ENCODE measurements at places on chromosomes 13 and 19.

GRCh38 chr19:15583346-15583745 is 31.7 kb upstream of the CYP4F8 start:
- no peak for DNase-seq

DNA sequence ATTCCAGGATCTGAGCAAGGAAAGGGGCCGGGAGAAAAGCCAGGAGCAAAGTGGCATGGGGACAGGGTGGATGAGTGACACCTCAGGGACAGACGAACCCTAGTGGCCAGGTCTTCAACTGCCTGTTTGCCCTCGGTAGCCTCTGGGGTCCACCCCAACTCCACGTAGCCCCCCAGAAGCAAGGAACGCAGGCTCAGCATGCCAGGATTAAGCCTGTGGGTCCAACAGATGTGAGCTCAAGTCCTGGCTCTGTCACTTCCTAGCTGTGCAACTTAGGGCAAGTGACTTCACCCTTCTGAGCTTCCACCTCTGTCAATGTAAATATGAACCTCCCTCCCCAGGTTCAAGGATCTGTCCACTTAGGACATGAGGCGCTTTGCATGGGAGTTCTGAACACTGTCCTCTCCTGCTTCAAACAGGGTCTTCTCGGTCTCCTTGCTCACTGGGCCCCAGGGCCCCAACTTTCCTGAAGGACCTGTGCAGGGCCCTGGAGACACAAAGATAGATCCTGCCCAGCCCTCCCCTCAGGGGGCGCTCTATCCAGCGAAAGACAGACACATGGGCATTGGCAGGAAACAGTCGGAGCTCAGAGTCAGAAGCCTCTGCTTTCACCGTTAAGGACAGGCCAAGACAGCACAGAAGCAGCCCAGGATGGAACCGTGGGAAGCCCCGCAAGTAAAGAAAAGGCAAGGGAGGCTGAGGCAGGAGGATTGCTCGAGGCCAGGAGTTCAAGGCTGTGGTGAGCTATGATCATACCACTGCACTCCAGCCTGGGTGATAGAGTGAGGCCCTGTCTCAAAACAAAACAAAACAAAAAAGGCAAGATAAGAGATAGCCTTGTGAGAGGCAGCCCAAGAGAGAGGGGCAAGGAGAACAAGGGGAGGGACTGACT is 13.2 kb downstream of the SYDE1 start:
- DNase-seq = no peak

DNA sequence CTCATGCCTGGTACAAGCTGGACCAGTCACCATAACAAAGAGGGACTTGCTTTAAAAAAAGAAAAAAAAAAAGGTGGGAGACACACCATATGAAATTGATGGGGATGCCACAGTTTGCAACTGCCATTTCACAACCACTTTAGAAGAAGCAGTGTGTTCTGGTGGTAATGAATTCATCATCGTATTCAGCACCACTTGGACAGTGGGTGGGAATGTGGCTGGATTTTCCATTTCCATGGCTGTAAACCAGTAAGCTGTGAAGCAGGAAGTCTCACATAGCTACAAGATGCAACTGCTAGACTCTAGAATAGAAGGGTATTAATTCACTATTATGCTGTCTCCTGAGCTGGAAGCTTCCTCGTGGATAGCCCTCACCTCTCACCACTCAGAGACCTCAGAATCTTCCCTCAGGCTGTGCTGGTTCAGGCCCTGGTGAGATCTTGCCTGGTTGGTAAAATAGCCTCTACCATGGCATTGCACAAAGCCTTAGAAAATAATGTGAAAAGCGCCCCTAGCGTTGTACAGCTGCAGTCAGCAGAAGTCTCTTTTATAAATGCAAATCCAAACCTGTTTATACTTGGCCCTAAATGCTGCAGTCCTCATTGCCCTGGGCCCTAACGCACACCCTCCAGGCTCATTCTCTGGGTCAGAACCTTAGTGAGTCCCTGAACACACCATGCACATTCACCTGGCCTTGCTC is 150.7 kb downstream of the KCTD15 start:
- DNase-seq = no peak

DNA sequence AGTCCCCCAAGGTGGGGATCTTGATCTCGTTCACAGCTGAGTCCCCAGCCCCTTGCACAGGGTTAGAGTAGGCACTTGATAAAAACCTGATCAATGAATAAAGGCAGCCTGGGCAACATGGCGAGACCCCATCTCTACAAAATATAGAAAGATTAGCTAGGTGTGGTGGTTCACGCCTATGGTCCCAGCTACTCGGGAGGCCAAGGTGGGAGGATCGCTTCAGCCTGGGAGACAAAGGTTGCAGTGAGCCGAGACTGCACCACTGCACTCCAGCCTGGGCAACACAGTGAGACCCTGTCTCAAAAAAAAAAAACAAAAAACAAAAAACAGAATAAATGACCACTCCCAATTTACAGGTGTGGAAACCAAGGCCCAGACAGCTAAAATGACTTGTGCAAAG is 4.8 kb downstream of the YIF1B start:
- no peak for DNase-seq

GRCh38 chr13:107516517-107516916 is 698.8 kb downstream of the LIG4 start:
- no peak for DNase-seq

All from stimulated activated CD4-positive, alpha-beta T cell treated with anti-CD3 and anti-CD28 coated beads, Interleukin-1b, Interleukin-23, amount 100 ng/mL, for 48 hours (primary cell).